ENCODE measurements at places on chromosomes 6 and 20.

DNA sequence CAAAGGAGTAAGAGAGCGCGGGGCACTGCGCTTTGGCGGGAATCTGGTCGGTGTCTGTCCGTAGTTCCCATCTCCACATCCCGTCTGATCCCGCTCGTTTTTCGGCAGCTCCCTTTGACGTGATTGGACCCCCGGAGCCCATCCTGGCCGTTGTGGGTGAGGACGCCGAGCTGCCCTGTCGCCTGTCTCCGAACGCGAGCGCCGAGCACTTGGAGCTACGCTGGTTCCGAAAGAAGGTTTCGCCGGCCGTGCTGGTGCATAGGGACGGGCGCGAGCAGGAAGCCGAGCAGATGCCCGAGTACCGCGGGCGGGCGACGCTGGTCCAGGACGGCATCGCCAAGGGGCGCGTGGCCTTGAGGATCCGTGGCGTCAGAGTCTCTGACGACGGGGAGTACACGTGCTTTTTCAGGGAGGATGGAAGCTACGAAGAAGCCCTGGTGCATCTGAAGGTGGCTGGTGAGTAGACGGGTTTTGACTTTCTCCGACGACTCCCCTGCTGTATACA lies 1.4 kb downstream of the BTN1A1 start:
- peak; percentile 74 for DNase-seq

- no peak for DNase-seq
Measured at GRCh38 chr6:37882292-37882691, 62.8 kb downstream of the ZFAND3 start.

DNA sequence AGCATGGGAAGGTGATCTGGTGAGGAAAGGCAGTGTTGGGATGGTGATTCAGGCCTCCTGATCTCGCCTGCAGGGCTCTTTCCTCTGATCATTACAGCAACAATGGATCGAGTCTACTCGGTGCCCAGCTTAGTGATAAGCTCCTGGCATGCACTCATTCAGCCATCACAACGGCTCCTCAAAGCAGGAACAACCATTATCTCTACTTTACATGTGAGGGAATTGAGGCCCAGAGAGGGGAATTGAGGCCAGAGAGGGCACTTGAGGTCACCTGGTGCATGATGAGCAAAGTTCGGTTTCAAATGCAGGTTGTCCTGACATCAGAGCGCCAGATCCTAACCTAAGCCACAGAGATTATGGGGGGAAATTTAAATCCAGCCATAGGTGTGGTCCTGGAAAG lies 42.0 kb upstream of the BPIFA2 start:
- no peak for DNase-seq

DNA sequence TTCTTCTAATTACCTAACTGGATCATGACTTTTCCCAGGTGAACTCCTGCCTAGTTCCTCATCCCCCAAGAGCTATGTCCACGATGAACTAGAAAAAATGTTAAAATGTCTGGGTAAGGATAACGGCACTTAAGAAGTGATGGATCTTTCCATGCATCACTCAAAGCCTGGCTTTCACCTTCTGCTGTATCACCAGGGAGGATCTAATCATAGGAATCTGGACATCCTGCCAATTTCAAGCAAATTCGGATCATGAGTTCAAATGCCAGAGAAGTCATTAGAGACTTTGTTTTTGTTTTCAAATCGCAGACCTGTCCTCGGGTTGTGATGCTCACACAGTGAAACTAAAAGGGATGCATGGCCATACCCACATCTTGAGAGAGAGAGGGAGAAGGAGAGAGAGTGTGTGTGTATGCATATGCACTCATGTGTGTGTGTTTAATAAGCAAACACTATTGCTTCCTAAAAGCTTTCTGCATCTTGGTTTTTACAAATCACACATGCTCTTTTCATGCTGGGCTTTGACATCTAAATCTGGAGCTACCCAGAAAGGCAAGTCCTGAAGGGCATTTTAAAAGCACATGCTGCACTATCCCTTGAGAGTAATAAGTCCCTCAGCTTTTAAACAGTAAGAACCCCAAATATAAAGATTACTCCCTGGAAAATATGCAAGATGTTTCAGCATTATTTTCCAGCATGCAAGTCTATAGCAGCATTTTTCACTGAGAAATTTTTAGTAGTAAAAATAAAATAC lies 524.6 kb upstream of the NOX3 start:
- no peak for DNase-seq

DNA sequence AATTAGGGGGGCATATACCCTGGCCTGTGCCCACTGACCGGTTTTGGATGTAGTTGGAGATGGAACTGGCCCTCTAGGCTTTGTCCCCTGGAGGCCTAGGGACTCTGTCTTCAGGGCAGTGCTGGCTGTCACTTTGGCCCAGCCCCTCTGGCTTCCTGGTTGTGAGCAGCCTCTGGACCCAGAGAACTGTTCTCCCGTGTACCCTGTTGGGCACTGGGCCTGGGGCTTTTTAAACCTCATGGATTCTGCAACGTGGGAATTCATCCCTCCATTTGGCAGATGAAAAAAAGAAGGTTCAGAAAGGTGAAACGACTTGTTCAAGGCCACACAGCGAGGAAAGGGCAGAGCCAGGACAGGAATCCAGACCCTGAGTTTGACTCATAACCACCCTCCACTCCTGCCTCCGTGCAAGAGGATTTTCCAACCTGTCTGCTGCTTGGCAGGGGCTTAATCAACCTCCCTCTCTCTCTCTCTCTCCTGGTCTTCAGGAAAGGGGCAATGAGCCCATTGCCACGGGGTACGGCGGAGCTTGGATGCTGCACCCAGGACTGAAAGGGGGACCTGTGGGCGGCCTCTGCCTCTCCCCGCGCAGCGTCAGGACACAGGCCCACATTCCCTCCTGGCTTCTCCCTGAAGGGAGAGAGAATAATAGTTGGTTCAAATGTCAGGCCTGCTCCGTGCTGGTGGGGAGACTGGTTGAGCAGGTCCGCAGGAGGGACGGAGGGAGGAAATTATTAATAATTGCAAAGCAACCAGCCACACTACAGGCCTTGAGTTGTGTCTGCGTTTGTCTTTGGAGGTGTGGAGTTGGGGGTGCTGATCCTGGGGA lies 56.0 kb downstream of the CEBPB start:
- DNase-seq = no peak
